ENCODE measurements at places on chromosomes 12 and 14. TPM values are rescaled to one million over a fixed set of nuclear protein-coding genes. Genes with fewer than 3 reads are reported as not detected.

Gene RNASE11
- polyA plus RNA-seq = not detected

Gene GLI1
- 2.1 TPM for polyA plus RNA-seq

Gene PRR13
- 107 TPM for polyA plus RNA-seq

Gene NEUROD4
- polyA plus RNA-seq = not detected

Gene RGS6
- not detected for polyA plus RNA-seq

Gene RHOJ
- 22.7 TPM for polyA plus RNA-seq

Gene GUCY2C
- polyA plus RNA-seq = not detected

Gene HRK
- polyA plus RNA-seq = 0.25 TPM

Gene MYH6
- 0.67 TPM for polyA plus RNA-seq

Gene P2RX7
- polyA plus RNA-seq = 2.1 TPM

Gene TSPAN8
- 16.2 TPM for polyA plus RNA-seq

Gene SLCO1A2
- polyA plus RNA-seq = not detected

Gene TCL1B
- polyA plus RNA-seq = not detected

Gene OTX2
- polyA plus RNA-seq = not detected

Gene RAP1B
- 163 TPM for polyA plus RNA-seq

Gene RNFT2
- polyA plus RNA-seq = 1.6 TPM

Gene RIPK3
- 4.0 TPM for polyA plus RNA-seq

Gene GYS2
- not detected for polyA plus RNA-seq

Gene B4GALNT1
- polyA plus RNA-seq = 1.0 TPM

Gene FGF23
- polyA plus RNA-seq = not detected

Gene PTPRB
- 0.25 TPM for polyA plus RNA-seq

Gene HPD
- 6.6 TPM for polyA plus RNA-seq

Gene GNB3
- 6.0 TPM for polyA plus RNA-seq

Gene KRT73
- not detected for polyA plus RNA-seq

Gene TRMT61A
- polyA plus RNA-seq = 12.4 TPM

Gene TAS2R30
- polyA plus RNA-seq = not detected

Gene SDR9C7
- not detected for polyA plus RNA-seq

Gene PROX2
- polyA plus RNA-seq = not detected

Gene ABCD2
- 0.03 TPM for polyA plus RNA-seq

Gene NRIP2
- polyA plus RNA-seq = 1.8 TPM

Gene ASIC1
- polyA plus RNA-seq = 1.2 TPM

Gene SLC2A3
- polyA plus RNA-seq = 6.0 TPM

Gene MED6
- polyA plus RNA-seq = 24.8 TPM

Gene FAM216A
- 11.9 TPM for polyA plus RNA-seq

Gene CLEC7A
- 4.8 TPM for polyA plus RNA-seq

Gene ACRBP
- polyA plus RNA-seq = 0.25 TPM

Gene LBHD2
- polyA plus RNA-seq = not detected

Gene BDKRB2
- not detected for polyA plus RNA-seq

Gene TSPAN9
- polyA plus RNA-seq = 27.4 TPM

Gene DTX1
- 0.38 TPM for polyA plus RNA-seq

Gene TAS2R13
- polyA plus RNA-seq = not detected

Gene NOXRED1
- not detected for polyA plus RNA-seq

Gene CLEC6A
- polyA plus RNA-seq = not detected

Gene PLEKHG7
- polyA plus RNA-seq = not detected

Gene RTL1
- polyA plus RNA-seq = not detected

Gene KRT77
- polyA plus RNA-seq = not detected

Gene CCDC175
- polyA plus RNA-seq = not detected

Gene TXNDC16
- polyA plus RNA-seq = 2.5 TPM

Gene CRACR2A
- polyA plus RNA-seq = 0.49 TPM

All from aorta (tissue), 5 donors.